ENCODE measurements at places on chromosomes 13 and 19.

DNA sequence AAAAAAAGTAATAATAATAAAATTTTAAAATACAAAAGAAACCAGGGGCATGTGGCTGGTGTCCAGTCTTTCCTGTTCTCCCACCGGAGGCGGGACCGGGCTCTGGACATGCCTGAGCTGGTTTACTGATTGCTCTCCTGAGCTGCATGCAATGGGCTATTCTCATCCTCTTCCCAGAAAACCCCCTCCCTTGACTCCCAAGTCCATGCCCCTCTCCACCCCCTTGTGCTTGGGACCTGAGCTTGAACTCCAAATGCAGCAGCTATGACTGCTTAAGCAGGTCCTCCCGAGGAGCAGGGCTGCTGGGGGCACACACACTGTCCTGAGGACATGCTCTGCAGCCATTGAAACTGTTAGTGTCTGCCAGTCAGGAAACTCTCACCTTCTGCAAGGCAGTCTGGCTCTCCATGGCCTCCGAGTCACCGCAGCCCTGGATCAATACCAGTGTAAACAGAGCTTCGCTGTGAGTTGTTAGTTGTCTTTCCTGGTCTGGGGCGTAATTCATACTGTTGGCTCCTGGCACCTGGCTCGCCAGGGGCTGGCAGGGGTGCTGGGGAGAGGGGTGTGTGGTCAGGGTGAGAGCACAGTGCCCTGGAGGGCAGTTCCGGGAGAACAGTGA lies 41.6 kb upstream of the CHST8 start:
- DNase-seq, result peak; percentile 52

DNA sequence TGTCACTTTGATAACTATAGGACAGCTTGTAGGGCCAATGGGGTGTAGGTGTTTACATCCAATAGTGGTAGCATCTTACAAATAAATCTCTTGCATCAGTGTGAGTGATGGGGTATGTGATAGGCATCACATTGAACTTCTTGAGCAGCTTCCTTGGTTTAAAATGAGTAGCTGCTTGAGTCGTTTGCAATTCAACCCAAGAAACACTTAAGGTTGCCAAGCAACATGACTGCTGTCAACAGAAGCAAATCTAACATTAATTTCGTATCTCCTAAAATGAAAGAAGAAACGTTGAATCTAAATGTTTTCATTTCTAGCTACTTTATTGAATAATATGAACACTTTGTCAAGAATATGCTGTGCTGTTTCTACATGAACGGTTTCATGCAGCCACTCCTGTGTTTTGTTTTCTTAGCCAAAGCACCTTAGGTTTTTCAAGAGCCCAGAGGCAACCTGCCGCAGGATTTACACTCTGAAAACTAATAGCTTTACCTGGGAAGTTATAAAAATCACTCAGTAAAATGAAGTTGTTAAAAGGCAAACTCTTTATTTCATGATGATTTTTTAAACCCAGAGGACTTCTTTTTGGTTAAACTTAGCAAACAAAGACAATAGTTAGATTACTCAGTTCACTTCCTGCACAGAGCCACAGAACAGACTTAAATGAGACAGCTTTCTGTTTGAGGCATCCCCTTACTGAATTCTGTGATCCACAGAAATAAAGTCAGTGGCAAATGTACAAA lies 305.2 kb downstream of the MTUS2 start:
- no peak for DNase-seq

DNA sequence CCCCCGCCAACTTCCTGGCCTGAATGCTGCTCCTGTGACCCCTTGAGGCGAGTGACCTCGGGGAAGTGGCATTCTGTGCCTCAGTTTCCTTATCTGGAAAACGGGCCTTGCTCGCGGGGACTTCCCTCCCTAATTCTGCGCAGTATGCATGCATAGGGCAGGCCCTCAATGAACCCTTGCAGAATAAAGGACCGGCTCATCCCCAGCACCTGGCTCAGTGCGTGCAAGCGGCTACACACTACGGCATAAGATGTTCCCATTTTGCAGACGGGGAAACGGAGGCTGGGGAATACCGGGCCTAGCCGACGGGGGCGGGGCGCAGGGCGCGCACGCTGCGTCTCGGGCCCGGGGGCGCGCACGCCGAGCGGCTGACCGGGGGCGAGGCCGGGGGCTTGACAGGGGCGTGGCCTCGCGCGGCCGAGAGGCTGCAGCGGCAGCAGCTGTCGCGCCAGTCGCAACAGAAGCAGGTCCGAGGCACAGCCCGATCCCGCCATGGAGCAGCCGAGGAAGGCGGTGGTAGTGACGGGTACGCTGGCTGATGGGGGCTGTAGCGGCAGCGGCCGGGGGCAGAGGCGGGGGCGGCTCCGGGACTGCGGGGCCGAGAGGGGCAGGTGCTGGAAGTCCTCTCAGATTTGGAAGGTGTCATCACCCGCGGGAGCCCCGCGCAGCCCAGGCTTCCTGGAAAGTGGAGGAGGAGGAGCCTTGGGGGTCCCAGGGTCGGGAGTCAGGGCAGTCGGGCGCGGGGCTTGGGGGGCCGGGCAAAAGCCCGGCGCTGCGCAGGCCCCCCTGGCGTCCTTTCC lies at the start of gene PGPEP1:
Gene PGPEP1, plus strand, starts transcription at position 409 of the 800 bp plus-strand sequence. Its CDS starts 84 bp downstream, at position 493.
- DNase-seq, result no peak

DNA sequence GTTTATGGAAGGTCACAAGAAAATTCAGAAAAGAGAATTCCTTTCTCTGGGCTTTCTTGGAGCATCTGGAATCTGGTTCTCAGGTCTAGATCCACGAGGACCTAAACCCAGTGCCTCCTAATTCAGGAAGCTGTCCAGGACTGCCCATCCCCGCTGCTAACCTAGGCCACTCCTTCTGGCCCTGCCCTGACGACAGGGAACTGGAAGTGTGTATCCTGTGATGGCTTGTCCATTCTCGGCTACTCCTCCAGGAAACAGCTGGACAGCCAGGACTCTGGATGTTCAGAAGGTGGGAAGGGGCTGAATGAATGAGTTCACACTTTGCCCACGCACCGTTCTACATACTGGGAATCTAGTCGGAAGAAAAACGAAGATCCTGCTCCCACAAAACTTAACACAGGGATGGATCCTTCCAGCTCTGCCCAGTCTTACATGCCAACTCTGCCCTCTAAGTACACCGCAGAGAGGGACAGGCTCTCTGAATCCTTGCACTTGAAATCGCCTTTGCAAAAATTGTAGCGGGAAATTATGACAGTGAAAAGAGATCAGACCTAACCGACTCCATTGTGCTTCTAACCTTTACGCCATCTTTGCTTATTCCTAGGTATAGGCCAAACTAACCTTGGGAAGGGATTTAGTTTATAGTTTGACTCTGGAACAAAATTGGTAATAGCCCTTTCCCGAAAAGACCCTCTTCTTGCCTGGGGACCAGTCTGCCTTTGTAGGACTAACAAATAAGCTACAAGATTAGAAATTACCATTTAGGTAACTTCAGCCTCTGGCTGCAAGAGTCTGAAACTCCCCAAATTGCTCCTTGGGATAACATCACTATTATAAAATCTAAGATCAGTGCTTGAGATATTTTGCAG lies 1.8 kb downstream of the LSM4 start:
- no peak for DNase-seq

DNA sequence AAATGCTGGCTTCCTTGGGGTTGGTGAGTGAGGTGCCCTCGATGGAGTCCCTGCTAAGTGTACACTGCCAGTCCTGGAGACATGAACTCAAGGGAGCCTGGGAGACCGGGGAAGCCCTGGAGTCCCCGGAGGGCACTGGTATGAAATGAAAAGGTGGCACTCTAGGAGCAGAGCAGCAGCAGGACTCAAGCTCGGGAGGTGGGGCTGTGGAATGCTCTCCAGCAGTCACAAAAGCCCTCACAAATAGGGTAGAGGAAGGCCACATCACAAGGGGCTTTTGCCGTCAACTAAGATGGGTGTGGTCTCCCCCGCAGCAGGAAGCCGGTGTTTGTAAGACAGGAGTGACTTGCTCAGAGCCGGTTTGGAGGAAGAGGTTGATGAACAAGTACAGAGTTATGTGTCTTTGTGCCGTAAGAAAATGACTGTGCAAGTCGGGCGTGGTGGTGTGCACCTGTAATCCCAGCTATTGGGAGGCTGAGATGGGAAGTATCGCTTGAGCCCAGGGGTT lies 19.3 kb downstream of the CCNE1 start:
- DNase-seq, result no peak

GRCh38 chr13:61170856-61171255 lies 244.8 kb downstream of the PCDH20 start:
- DNase-seq, result no peak

DNA sequence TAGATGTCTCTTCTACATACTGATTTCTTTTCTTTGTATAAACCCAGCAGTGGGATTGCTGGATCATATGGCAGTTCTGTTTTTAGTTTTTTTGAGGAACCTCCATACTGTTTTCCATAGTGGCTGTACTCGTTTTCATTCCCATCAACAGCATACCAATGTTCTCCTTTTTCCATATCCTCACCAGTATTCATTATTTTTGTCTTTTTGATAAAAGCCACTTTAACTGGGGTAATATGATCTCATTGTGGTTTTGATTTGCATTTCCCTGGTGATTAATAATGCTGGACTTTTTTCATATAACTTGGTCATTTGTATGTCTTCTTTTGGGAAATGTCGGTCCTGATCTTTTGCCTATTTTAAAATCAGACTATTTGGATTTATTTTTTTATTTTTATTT lies 108.5 kb downstream of the PAN3 start:
- no peak for DNase-seq

DNA sequence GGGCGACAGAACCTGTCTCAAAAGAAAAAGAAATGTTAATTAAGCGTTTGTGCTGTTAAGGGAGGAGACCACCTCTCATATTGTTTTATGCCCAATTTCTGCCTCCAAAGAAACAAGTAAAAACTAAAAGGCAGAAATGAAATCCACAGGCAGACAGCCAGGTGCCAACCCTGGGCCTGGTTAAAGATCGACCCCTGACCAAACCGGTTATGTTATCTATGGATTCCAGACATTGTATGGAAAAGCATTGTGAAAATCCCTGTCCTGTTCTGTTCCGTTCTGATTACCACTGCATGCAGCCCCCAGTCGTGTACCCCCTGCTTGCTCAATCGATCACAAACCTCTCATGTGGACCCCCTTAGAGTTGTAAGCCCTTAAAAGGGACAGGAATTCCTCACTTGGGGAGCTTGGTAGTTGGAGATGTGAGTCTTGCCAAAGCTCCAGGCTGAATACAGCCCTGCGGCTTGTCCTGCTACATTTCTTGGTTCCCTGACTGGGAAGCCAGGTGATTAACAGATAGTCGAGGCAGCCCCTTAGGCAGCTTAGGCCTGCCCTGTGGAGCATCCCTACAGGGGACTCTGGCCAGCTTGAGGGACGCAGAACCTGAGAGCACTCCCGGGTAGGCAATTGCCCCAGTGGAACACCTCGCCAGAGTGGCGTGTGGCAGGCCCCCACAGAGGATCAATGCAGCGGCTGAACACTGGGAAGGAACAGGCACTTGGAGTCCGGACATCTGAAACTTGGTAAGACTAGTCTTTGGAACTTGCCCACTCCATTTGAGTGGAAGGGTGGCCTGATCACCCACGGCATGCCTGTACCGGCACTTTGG lies 748 bp upstream of the ZNF552 start:
- no peak for DNase-seq

- no peak for DNase-seq
Measured at GRCh38 chr19:7494416-7495098, 5.7 kb upstream of the PEX11G start.

DNA sequence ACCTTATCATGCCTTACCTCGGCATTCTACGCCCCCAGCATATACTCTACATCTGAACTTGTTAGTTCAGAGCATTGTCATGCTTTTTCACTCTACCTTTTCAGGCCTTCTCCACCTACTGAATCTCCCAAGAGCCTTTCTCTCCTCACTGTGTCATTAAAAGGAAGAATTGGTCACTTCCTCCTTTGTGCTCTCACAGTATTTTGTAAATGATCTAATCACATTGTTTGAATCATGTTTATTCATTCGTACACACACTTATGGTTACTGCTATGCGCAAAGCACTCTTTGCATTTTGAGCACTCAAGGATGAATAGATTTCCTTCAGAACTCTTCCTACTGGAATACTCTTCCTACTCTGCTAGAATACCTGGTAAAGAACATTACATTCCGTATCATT lies 15.8 kb upstream of the ELF1 start:
- no peak for DNase-seq

DNA sequence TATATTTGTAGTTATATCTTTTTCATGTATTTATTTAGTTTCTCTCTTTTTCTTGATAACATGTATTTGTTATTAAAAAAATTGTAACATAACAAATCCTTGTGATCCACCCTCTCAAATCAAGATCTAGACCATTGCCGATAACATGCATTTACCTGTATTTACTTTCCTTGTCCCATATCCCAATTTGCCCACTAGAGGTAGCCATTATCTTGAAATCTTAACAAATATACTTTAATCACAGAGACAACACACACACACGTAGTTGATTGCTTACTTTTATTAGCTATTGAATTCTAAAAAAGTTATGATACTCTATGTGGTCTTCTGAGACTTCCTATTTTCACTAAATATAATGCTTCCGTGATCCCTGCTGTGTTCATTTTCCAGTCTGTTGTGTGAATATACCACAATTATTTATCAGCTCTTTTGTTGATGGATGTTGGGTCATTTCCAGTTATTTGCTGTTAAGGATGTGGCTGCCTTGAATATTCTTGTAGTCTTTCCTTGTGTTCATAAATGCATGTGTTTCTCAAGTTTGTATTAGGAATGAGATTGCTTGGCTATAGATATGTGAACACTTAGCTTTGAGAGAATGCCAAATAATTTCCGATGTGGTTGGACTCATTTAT lies 31.3 kb upstream of the ZMYM2 start:
- DNase-seq, result peak; percentile 31

DNA sequence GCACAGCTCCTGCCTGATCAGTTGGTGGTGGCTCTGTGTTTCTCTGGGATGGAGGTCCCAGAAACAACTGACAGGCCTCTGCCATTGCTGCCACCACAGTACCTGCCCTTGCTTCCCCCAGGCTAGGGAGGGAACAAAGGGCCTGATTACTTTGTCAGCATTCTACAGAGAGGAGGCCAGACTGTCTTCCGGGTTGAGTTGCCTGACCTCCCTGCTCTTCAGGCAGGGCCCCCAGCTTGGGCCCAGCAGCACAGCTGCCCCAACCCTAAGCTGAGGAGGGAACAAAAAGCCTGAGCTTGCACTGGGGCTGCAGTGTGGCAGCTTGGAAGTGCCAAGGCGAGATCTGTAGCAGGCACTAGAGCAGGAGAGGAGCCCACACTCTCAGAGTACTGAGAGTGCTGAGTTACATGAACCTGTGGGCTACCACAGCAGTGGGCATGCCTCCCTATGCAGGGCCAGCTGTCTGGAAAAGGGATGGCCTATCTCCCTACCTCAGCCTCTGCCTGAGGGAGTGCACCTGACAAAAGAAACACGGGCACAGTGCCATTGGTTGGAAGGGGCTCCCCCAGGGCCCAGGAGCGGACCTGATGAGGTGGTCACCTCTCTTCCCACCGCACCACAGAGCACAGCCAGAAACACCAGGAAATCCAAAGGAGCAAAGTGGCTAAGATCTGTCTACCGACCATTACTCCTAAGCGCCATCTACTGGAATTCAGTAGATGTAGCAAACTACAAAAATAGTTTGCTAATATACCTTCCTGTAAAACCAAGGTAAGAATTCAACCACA lies 24.4 kb downstream of the SLC25A15 start:
- no peak for DNase-seq

- DNase-seq, result no peak
Measured at GRCh38 chr13:68019901-68020300, 789.8 kb upstream of the PCDH9 start.

- no peak for DNase-seq
Measured at GRCh38 chr13:44044547-44045179, 165.0 kb downstream of the LACC1 start.

GRCh38 chr19:3785938-3786824 lies at the start of gene MATK:
Gene MATK, minus strand, starts transcription at chr19:3786381. Its CDS starts 1,246 bp downstream, at chr19:3785135.
- DNase-seq, result no peak

Measured in LNCaP clone FGC (cell line).